ENCODE measurements at places on chromosomes 5 and 9. TPM values are rescaled to one million over a fixed set of nuclear protein-coding genes. Genes with fewer than 3 reads are reported as not detected.

The TIGD6 gene
- 3.3 TPM for total RNA-seq

The PTGES2 gene
- 45.2 TPM for total RNA-seq

The ARID3C gene
- total RNA-seq: not detected

The GZMA gene
- total RNA-seq: 33.7 TPM

DNA sequence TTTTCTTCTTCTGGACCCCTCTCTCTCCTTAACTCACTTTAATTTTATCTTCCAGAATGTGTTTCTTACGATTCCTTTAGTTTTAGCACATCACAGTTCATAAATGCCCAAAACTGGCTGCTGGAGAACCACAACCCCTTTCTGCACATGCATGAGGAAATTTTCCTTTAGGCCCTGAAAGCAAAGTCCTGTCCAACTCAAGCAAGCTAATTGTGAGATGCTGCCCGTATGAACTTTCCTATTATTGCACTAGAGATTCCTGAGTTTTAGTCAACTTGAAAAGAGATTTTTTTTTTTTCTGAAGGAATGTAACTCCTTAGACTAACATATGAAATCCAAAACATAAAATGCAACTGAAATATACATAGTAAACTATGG lies 52.1 kb upstream of the DAB2 start:
- no peak for DNase-seq

DNA sequence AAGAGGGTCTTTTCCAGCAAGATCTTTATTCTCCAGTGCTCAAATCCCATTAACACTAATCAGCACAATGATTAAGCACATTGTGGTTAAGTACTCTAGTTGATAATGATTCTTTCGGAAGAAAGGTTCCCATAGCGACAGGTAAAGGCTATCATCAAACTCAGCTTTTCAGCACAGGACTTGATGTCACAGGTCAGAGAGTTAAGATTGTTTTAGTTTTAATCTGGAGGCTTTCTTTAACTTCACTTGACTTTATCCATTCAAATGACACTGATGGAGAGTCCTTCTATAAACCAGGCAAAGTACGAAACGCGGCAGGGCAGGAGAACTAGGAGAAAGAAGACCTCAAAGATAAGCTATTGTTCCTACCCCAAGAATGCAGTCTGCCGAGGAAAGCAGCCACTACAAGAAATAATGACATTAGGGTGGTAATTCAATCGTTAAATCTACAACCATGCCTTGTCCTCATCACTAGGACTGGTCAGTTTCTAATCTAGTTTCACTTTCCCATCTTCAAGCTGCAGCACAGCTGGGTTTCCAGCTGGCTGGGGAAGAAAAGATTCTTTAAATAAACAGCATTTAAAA lies 4.6 kb downstream of the NRG2 start:
- DNase-seq: no peak

GRCh38 chr5:179451114-179451827 lies 99.1 kb upstream of the RUFY1 start:
- no peak for DNase-seq

- DNase-seq: no peak
Measured at GRCh38 chr5:60066502-60066901, 173.0 kb upstream of the PDE4D start.

DNA sequence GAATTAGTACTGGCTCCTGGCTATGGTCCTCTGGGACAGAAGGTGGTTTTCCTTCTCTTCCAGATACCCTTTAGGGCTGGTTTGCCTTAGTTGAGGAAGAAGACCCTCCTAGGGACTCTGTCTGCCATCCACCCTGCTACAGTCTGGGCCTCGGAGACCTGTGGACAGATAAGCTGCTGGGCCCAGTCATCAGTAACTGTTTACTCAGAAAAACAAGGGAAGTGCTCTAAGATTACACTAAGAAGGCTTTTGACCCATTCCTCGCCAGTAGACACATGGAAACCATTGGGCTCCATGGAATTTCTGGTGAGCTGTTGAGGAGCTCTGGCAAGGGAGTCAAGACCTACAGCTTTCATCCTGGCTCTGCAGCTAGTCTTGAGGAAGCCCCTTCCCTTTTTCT lies 31.2 kb downstream of the LARP1 start:
- no peak for DNase-seq

GRCh38 chr9:137160716-137161557 lies 8.9 kb downstream of the LRRC26 start:
- DNase-seq: no peak

- peak; percentile 59 for DNase-seq
Measured at GRCh38 chr5:178337334-178337741, 104.7 kb upstream of the PHYKPL start.

DNA sequence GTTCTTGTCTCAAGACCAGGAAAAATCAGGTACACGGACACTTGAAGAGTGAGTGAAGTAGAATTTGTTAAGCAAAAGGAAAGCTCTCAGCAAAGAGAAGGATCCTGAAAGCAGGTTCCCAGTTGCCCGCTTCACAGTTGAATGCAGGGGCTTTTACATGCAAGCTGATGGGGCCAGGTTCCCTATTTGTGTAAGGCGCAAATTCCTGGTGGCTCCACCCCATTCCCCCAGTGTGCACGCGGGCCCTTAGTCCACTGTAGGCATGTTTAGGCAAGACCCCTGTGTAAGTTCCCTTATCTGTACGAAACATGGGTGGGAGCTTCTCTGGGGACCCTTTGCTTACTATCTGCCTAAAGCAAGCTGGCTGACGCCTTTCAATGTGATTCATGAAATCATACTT lies 2.7 kb upstream of the AGTPBP1 start:
- DNase-seq: no peak
